ENCODE measurements at places on chromosomes 6 and 20.
A peak's percentile ranks its signal among the peaks of the same experiment; 100 is the strongest.

GRCh38 chr6:37622646-37623071 lies 75.0 kb downstream of the MDGA1 start:
- no peak for DNase-seq

- peak; percentile 30 for DNase-seq
These were observed 545 bp upstream of the ASCC3 start for GRCh38 chr6:100881707-100882040.

DNA sequence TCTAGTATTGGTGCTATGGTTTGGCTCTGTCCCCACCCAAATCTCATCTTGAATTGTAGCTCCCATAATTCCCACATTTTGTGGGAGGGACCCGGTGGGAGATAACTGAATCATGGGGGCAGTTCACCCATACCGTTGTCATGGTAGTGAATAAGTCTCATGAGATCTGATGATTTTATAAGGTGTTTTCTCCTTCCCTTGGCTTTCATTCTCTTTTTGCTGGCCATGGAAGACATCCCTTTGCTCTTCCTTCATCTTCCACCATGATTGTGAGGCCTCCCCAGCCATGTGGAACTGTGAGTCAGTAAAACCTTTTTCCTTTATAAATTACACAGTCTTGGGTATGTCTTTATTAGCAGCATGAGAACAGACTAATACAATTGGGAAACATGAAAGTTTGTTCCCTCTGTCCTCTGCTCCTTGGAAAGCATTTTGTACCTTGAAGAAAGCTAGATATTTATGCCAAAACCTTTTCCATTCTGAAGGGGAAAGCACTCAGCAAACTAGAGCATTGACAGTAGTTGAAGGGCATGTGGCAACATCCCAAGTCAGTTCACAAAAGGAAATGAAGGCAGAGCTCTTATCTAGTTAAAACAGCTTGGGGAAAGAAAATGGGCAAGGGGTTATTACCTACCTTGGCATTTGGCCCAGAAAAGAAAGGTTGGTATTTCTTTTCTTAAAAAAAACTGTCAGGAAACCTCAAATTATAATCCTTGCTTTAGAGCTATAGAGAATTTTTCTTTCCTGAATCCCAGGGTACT lies 10.7 kb upstream of the TNFAIP3 start:
- no peak for DNase-seq

- DNase-seq = no peak
These were observed at the start of gene SRMS for GRCh38 chr20:63547725-63548480. Gene SRMS (minus strand): TSS chr20:63547749. CDS start chr20:63547463, 286 bp downstream.

DNA sequence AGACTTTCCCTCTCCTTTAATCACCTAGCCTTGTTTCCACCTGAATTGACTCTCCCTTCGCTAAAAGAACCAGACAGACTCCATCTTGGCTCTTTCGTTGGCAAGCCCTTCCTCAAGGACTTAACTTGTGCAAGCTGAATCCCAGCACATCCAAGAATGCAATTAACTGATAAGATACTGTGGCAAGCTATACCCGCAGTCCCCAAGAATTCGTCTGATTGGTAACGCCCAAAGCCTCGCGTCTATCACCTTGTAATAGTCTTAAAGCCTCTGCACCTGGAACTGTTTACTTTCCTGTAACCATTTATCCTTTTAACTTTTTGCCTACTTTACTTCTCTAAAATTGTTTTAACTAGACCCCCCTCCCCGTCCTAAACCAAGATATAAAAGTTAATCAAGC lies 15.6 kb upstream of the MYCT1 start:
- DNase-seq = no peak

- no peak for DNase-seq
These were observed 374.1 kb downstream of the BCKDHB start for GRCh38 chr6:80480421-80481157.

- DNase-seq = no peak
These were observed 1355.1 kb downstream of the HACE1 start for GRCh38 chr6:103504501-103505154.

DNA sequence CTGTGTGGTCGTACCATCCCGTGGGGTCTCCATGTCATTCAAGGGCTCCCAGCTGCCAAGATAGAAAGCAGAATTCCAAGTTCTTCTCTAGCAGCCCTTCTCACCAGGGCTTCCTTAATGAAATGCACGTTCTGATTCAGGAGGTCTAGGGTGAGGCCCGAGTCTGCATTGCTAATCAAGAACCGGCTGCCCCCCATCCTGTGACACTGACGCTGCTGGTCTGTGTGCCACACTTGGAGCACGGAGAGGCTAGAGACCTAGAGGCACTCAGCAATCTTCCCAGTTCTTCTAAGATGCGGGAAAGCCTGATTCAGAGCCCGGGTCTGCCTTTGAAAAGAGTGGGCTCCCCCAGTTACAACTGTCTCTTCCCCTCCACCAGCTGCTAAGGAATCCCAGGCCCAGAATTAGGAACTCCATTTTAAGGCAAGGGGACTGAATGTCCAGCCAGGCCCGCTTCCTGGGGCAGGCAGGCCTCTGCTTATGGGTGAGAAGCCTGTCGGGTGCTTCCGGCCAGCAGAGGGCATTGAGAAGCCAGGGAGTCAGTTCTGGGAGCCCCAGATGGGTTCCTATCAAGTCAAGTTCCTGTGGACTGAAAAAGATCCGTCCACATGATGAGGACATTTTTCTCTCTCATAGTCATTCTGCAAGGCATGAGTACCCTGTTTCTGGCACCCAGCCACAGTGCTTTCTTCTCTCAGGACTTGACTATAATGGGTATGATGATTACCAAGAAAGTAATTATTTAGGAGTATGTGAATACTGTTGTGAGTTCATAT lies 69.8 kb upstream of the RIN2 start:
- no peak for DNase-seq

- DNase-seq = no peak
These were observed 78.9 kb downstream of the CRYBG1 start for GRCh38 chr6:106439459-106439858.

GRCh38 chr6:63066055-63066704 lies 145.1 kb upstream of the FKBP1C start:
- no peak for DNase-seq

DNA sequence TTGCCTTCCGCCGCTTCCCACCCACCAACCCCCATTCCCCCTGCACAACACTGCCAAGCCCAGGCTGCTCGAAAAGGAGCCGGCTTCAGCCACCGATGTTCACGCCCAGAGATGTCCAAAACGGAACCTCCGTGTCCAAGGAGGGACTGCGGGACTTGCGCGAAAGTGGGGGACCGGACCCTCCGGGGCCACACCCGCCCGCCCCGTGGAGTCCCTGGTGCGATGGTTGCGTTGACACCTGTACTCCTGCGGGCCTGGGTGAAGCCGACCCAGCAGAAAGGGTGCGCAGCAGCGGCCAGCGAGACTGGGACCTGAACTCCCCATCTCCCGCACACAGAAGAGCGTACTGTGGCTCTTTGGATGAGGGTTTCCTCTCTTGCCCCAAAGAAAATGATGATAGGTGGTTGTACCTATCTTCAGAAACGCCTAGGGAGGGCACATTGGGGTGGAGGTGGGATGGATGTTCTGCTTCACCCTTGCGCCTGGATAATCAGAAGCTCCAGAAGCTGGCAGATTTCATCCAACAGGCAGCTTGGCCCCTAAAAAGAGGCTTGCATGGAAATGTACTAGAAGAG lies 1.9 kb upstream of the VGLL2 start:
- DNase-seq = no peak

Data from thymus (tissue), 14 donors.